ENCODE measurements at places on chromosomes 12 and 14.
A peak's percentile ranks its signal among the peaks of the same experiment; 100 is the strongest.

DNA sequence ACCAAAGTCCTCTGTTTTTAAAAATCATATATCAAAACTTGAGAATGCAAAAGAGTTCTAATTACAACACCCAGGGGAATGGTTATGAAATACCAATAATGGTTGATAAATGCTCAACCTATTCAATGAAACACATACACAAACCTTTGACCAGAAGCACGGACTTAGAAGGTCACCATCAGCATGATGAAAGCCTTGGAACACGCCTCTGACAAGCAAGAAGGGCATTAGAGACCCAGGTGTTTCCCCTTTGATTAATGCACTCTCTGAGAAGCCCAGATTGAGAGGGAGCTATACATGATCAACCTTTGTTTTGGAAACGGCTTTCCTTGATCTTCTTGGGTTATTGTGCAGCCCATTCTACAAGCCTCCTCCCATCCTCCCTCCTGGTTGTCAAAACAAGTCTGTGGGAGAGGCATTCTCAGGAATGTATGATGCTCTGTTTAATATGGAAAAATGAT, 69.0 kb downstream of the ZFP36L1 start:
- no peak for DNase-seq

GRCh38 chr14:37230551-37231194, 32.9 kb downstream of the MIPOL1 start:
- DNase-seq = peak; percentile 28

GRCh38 chr12:52441320-52441911, 7.2 kb upstream of the KRT75 start:
- DNase-seq = no peak

GRCh38 chr12:6195665-6196535, 4.3 kb upstream of the CD9 start:
- DNase-seq = peak; percentile 67

DNA sequence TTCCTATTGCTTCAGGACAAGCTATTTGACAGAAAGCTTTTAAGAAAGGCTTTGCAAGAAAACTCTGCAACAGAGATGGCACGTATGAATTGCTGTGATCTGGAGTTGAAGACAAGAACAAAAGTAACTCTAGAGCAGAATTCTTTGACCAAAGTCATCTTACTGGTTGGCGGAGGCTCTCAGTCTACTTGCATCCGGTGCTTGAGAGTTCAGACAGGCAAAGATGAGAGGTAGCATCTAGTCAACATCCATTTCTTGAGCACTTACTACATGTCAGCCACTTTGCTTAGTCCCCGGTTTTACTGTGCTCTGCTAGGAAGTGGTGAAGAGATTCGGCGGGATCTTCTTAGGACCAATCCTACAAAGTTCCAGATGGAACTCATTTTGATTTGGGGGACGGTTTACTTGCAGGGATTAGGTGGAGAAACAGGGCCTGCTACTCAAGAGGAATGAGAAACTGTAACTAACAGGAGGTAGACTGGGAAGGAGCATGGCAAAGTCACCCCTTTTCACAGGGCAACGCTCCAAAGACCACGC, 404 bp upstream of the CCDC91 start:
- DNase-seq = no peak

DNA sequence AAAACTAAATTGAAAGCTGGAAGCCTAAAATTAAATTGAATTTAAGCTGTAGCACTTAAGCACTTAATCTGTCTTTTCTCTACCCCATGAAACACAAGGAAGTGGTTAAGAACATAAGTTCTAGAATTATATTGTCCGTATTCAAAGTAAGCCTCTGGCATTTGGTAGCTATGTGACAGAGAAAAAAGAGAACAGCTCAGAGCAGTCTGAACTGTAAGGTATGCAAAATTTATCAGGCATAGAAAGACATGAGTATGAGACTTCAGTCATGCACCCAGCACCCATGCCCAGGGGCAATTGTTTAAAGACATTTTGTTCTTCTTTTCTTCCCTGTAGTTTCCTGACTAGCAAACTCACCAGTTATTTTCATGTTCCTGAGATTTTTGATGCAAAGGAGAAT, 116.7 kb downstream of the KCNMB4 start:
- no peak for DNase-seq

- no peak for DNase-seq
Measured at GRCh38 chr12:71682466-71682865, 3.4 kb upstream of the TMEM19 start.

- no peak for DNase-seq
Measured at GRCh38 chr12:129964826-129965457, 61.1 kb upstream of the TMEM132D start.

DNA sequence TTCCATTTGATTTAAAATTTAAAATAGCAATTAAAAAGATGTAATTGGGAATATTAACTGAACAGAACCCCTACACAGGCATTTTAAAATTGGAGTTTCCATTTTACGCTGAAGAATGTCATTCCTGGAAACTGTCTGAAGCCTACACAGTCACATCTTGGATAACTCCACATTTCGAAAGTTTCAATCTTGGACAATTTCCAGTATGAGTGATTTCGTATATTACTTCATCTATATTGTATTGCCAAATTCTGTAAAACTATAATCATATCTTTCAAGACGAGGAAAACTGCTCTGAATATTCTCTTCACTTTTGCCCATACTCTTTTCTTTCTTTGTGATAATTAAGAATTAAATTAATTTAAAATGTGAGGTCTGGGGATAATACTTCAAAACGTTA, 194.2 kb upstream of the ABCD2 start:
- no peak for DNase-seq

GRCh38 chr12:19757317-19757877, 318.1 kb downstream of the AEBP2 start:
- peak; percentile 23 for DNase-seq

DNA sequence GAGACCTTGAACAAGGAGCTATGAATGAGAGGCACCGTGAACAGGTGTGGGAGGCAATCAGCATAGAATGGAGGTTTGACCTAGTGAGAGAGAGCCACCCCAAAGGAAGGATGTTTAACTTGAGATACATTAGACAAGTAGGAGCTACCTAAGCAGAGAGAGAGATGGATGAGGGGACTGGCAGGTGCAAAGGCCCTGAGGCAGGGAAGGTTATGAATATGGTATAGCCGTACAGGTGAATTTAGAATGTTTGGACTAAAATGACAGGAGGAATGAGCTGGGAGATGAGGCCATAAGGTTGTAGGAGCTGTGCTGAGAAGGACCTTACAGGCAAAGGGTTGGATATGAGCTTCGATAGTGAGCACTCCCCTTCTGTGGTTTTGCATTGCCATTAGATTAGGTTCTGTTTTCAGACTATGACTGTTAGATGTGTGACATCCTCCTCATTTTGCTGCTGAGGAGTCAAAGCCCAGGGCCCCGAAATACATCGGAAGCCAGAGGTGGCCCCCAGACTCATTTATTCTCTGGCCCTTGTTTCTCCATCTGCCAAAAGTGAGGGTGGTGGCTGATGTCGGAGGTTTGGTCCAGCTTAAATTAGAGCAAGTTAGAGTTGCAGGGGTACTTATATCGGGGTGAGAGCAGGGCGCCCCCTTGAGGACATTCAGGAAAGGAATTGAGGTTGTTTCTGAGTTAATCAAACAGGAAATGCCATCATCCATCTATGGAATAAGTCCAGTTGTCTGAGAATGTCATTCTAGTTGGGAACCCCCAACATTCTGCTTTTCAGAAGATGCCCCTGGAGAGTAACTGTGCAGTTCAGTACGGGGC, 29.4 kb downstream of the SLC24A4 start:
- no peak for DNase-seq

DNA sequence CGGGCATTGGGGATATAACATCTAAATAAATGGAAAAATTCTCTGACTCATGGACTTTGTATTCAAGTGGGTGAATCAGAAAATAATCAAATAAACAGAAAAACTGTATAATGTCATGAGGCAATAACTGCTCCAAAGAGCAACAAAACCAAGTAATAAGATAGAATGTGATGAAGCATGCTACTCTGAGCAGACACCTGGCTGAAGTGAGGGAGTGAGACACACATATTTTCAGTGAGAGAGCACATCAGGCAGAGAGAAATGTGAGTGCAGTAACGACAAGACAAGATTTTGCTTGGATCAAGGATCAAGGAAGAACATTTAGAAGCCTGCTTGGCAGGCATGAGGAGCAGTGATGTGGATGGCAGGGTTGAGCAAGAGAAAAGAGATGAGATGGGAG, 75.8 kb upstream of the CCDC91 start:
- no peak for DNase-seq

GRCh38 chr12:92471551-92471950, 231.2 kb upstream of the PLEKHG7 start:
- DNase-seq = no peak

GRCh38 chr12:53214687-53215455, 7.8 kb upstream of the ITGB7 start:
- no peak for DNase-seq
